Dorsolateral prefrontal cortex (tissue), 122 donors: ENCODE measurements at places on chromosomes 7 and 10.

- DNase-seq, result no peak
Observed at GRCh38 chr10:114303556-114303955, 64.5 kb downstream of the VWA2 start.

- DNase-seq, result no peak
Observed at GRCh38 chr10:91420868-91421267, 10.7 kb downstream of the HECTD2 start.

- DNase-seq, result no peak
Observed at GRCh38 chr7:127245607-127246006, 7.1 kb downstream of the GRM8 start.

DNA sequence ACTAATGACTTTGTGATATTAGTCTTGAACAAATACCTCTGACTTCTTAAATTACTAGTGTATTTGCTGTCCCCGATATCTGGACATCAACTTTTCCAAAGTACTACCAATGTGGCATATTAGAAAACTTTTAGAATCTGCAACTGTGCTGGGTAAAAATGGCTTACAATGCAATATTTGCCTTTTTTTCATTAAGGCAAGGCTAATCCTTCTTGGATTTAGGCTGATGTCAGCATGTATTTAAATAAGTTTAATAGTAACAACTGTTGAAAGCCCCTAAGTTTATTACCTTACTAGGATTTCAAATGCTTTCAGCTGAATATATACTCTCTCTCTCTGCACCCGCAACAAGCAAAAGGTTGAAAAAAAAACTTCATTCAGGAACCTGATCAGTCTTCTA lies 1232.3 kb downstream of the REEP3 start:
- no peak for DNase-seq

DNA sequence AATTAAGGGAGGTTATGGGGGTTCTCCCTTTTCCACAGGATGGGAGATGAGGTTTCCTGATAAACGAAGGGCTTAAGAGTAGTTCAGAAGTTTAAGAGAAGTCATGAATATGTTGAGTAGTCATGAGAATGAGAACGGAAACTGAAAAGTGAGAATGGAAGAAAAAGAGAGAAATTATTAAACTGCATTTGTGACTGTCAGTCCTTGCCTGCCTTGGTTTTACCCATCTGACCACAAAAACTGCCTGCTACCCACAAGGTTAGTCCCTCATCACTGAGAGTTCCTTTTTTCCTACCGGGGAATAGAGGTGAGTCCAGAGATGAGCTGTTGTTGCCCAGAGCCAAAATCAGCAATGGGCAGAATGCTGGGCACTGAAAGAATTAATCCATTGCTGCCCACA lies 174.1 kb upstream of the BET1 start:
- no peak for DNase-seq

DNA sequence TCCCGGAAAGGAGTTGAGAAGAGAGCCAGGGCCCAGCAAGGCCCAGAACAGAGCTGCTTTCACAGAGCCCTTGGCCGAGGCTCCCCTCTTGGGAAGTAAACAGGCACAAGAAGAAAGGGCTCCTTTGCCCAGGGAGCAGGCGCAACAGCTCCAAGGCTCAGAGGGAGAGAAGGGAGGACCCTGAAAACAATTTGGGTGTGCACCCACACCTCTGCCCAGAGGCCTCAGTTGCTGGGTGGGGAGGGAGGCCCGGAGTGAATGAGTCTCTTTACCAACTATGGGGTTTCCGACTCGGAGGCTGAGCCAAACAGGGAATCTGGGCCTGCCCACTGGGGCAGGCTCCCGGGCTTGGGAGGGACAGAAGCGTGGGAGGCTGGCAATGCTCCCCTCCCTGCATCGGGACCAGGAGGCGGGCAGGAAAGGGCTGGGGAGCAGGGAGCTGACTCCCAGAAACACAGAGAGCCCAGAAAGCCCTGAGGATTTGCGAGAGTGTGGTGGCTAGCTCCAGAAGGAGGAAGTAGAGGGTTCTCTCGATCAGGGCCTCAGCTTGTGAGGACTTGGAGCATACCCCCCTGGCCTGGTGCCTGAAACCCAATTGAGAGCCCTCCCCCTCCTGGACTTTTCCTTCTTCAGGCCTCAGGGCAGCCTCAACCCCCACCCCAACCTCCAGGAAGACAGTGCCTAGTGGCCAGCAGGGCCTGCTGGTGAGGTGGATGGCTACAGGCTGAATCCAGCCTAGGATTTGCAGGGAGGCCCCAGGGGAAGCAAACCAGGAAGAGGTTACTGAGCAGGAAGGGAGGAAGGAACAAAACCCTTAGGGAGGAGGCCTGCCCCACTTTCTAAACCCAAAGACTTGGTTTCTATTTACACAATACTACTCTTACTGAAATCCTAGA lies 6.2 kb downstream of the C10orf105 start:
- peak; percentile 76 for DNase-seq

DNA sequence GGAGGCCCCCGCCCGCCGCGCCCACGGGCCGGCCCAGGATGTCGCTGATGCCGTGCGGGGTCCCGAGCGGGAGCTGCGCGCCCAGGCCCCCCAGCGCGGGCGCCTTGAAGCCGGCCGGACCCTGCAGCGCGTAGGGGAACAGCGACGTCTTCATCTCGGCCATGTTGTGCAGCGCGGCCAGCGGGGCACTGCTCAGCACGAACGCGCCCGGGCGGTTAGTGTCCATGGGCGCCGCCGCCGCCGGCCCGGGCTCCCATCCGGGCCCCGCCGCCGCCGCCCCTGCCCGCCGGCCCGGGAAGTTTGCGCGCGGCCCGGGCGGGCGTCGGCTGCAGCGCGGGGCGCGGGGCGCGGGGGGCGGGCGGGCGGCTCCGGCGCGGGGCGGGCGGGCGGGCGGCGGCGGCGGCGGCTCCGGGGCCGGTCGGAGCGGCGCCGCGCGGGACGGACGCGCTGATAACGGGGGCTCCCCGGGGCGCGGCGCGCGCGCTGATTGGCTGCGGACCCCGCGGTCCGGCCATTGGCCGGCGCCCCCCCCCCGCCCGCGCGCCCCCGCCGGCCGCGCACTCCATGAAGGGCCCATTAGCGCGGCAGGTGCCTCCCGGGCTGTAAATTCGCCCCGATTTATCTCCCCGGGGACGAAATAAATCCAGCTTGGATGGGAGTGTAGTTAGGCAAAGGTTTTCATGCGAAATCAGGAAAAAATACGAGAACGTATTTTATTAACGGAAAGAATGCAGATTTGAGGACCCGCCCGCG lies at the start of gene NKX6-2:
NKX6-2 (minus strand) TSS at position 425 of the 753 bp plus-strand sequence; CDS start at position 226, 199 bp downstream.
- DNase-seq, result no peak
